ENCODE measurements at places on chromosomes 4 and X.
A peak's percentile ranks its signal among the peaks of the same experiment; 100 is the strongest.

DNA sequence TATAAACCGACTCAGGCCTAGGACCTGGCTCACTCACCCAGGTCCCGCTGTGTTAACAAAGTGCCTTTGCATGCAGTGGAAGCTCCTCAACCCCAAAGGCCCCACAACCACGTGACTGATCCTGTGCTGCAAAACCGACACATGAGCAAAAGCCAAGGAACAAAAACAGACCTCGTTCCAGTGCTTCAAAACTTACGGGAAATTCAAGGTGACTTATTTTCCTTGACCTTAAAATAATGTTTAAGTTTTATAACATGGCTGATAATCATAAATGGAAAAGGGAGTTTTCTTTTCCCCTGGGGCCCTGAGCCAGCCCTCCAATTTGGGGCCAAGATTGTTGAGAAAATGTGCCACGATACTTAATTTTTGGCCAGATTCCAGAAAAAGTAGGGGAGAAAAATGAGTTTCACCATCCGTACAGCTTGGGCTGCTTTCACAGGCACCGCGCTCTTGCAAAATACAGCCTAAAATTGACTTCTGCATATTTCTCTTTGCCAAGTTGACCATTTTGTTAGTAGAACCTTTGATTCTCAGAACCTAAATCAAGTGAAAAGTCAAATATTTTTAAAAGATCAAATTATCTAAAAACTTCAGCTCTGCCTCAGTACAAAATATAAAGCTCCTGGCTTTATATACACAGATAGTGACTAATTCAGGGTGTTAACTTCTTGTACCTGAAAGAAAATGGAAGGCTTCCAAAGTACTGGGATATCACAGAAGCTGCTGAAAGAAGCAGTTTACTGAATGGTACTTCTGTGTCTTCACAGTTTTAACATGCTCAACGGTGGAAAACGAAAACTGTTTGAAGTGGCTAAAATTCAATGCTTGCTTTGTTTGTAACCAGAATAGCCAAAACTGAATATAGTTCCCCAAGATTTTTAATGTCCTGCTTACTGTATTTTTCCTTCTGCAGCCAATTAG, 93.8 kb downstream of the APBB2 start:
- no peak for DNase-seq

DNA sequence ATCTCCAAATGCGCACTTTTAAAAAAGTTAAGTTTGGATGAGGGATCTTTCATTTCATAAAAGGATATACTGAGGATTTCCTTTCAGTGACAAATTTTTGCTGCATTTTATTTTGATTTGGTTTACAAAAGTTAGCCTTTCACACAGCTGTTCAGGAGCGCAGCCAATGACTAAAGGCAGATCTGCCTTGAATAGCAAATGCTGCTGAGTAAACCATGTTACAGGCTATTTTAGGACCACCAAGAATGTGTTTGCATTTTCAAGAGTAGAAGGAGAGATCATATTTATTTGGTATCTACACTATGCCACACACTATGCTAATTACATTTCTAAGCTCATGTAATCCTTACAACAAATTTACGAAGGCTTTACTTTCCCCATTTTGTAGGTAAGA, 92.1 kb downstream of the MAMLD1 start:
- no peak for DNase-seq

DNA sequence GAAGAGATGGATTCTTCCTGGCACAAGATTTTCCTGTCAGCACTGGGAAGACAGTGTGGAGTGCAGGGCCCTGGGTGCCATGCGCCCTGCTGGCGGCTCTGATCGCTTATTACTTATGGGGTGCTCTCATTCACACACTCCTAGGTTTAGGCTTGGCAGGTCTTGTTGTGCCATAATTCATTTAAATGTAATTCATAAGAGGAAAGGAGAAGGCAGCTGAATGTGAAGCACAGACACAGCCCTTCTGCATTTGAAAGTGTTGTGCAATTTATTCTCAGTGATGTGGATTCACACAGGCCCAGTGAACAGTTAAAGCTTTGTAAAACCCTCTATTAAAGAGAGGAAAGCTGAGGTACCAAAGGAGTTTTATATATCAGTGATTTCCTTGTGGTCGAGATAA, 249.7 kb downstream of the C4orf33 start:
- no peak for DNase-seq

GRCh38 chr4:119050527-119051090, 85.0 kb upstream of the MYOZ2 start:
- no peak for DNase-seq

GRCh38 chr4:153509724-153510123, 43.6 kb downstream of the TMEM131L start:
- DNase-seq: no peak

- DNase-seq: no peak
Observed at GRCh38 chr4:304969-305680, at the start of gene ZNF732. Gene ZNF732 (minus strand): TSS chr4:305474. CDS start chr4:305310, 164 bp downstream.

DNA sequence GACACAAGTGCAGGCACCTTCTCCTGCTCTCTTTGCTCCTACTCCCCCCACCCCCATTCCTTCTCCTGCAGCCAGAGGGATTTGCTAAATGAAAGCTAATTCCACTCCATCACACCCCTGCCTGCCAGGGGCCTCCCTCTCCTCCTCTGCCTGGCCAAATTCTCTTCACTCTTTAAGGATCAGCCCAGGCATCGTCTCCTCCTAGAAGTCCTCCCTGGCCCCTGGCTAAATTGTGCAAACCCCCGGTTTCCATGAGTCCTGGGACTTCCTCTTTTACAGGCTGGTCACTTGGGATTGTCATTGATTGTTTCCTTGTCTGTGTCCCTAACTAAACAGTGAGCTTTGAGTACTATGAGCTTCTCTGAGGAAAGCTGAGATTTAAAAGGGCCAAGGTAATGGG, 8.7 kb upstream of the ABLIM2 start:
- no peak for DNase-seq

GRCh38 chr4:114093221-114093715, 113.8 kb upstream of the ARSJ start:
- DNase-seq: no peak

DNA sequence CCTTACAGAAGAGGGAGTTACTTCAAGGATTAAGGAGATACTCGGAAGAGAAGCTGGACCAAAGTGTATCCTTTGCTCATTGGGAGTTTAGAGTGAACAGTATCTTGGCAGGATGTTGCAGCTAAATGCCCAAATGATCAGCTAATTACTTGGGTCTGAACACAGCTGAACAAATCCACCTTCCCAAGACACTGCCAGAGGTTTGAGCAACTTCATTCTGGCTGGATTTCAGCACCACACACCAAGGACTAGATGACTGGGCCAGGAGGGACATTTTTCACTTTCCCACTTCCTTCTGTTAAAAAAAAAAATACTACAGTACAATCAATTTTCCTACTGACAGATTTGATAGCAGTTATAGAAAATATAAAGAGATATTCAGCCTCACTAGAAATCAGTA, 324.6 kb downstream of the MID1IP1 start:
- DNase-seq: no peak

- no peak for DNase-seq
Observed at GRCh38 chr4:126898815-126899214, 733.9 kb upstream of the INTU start.

DNA sequence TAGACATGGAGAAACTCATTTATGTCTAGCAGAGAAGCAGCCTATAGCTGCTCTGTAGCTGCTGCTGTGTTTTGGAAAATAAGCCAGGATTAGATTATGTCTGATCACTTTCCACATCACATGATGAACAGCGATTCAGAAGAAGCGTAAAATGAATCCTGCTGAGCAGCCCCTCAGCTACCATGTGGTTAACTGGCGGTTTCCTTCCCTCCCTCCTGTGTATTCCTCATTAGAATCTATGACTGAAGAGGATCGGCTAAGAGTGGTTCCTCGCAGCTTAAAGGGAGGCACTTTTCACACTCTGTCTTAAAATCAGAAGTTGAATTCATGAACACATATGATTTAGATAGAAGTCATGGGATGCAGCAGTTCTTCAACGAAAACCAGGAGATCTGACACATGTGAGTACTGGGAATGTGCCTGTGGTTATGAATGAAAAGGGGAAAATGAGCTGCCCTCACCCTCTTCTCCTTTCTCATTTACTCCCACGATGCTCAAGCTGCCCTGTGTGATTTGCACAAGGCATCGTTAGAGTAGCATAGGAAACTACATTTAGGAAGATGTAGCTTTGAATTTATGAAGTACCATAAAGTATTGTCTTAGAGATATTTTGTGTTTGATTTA, at the start of gene PPEF1:
PPEF1 (plus strand) TSS at position 220 of the 624 bp plus-strand sequence; CDS start at position 356, 136 bp downstream.
- no peak for DNase-seq

DNA sequence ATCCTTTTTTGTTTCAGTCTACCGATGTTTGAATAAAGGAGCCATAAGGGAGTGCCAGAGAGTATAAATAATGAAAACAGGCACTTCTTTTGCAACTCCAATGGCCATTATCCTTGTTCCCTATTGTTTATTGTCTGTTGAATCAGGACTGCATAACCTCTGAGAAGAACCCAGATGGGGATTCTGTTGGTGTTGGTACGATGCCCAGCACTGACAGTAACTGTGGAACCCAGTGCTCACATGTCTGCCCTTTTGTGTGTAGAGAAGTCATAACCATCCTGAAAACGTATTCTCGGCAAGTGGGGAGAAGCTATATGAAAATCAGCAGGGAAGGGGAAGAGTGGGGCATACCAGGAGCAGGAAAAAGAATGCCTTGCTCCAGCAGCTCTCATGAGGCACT, 195.1 kb upstream of the EDNRA start:
- DNase-seq: no peak

DNA sequence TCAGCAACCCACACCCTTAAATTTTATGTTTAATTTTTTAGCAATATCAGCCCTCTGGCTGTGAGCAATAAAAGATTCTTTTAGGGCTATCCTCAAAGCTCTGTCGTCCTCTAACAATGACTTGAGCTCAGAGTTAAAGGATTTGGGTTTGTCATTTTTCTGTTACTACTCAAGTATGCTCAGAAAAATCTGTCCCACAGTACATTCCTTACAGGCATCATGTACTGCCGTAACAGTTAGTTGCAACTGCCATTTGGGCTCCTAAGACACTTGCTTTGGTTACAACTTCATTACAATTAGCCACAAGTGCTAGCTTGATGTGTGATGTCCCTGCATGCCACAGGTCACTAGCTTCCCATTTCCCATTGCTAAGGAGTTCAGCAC, 33.2 kb downstream of the COQ2 start:
- DNase-seq: peak; percentile 35

- DNase-seq: peak; percentile 17
Observed at GRCh38 chr4:44425614-44426208, 22.9 kb downstream of the KCTD8 start.

DNA sequence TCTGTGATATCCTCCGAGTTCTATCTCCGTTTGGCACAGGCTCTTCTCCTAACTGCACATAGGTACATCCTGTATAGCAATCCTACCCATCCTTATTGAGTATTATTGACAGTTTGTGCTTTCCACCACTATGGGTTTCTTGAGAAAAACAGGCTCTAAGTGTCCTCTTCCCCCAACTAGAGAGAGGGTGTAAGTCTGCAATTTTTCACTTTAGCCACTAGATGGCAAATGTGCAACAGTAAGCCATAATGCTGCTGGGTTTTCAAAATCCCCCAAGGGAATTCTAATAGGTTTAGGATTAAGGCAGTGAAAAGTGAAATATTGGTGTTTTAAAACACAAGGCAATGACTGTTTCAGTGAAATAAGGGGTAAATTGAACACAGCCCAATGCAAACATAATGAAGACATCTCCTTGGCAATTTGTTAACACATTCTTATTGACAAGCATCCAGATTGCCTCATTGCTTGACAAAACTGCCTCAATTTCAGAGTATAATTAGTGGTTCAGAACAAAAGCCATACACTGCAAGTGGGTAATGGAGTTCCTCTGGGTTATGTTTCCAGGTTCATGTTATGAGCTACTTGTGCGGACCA, 239.0 kb upstream of the HTR2C start:
- peak; percentile 18 for DNase-seq

DNA sequence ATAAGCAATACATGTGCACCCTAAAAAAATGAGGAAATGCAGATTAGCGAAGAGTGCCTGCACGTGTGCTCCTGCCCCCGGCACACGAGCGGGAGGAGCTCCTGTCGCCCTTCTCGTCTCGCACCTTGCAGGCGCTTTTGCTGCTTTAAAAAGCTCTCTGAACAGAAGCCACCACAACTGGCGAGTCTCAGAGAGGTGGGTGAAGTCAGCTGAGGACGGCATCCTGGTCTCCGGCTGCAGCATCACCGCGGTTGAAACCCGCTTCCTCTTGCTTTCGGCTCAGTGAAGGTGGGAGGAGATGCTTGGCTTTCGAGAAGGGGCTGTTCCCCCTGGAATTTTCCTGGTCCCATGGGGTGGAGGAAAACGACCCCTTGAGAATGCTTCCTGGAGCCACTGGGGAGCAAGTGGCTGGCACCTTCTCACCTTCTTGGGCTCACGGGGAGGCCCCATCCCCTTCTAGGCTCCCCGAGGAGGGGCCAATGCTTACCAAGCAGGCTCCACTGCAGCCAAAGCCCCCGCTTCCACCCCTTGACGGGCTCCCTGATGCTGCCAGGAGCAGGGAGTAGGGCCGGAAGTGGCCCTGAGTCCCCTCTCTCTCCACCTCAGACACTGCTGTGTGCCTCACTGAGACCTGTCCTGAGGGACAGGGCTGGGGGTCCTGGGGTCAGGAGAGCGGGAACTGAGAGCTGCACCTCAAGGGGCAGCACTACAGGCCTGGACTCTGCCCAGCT, 29.2 kb upstream of the MXD4 start:
- no peak for DNase-seq

DNA sequence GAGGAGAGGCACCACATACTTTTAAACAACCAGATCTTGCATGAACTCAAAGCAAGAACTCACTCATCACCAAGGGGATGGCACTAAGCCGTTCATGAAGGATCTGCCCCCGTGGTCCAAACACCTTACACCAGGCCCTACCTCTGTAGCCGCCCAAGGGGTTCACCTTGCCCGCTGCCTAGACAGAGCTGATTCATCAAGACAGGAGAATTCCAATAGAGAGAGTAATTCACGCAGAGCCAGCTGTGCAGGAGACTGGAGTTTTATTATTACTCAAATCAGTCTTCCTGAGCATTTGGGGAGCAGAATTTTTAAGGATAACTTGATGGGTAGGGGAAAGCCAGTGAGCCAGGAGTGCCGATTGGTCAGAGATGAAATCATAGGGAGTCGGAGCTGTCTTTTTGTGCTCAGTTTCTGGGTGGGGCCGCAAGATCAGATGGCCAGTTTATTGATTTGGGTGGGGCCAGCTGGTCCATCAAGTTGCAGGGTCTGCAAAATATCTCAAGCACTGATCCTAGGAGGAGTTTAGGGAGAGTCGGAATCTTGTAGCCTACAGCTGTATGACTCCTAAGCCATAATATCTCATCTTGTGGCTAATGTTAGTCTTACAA, 364.7 kb downstream of the PCDH7 start:
- DNase-seq: peak; percentile 26

- no peak for DNase-seq
Observed at GRCh38 chr4:184765473-184766340, 31.8 kb upstream of the CENPU start.

DNA sequence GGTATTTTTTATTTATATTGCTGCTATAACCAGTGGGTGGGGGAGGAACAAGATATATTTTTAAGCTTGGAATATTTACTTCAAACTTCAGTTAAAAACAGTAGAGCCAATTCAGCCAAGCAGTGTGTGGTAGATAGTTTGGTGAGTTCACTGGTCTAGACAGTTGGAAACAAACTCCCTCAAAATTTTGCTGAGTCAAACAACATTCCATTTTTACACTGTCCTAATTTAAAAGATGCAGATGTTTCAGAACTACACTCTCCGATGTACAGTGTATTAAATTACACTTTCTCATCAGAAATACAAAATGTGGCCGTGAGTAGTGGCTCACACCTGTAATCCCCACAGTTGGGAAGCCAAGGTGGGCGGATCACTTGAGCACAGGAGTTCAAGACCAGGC, 23.3 kb downstream of the PRKX start:
- no peak for DNase-seq

- no peak for DNase-seq
Observed at GRCh38 chr4:22712529-22712928, 19.8 kb downstream of the GBA3 start.

- peak; percentile 91 for DNase-seq
Observed at GRCh38 chr4:186685767-186686183, 37.9 kb downstream of the FAT1 start.
